ENCODE measurements at places on chromosomes 2 and 18. TPM values are rescaled to one million over a fixed set of nuclear protein-coding genes. Genes with fewer than 3 reads are reported as not detected.

DNA sequence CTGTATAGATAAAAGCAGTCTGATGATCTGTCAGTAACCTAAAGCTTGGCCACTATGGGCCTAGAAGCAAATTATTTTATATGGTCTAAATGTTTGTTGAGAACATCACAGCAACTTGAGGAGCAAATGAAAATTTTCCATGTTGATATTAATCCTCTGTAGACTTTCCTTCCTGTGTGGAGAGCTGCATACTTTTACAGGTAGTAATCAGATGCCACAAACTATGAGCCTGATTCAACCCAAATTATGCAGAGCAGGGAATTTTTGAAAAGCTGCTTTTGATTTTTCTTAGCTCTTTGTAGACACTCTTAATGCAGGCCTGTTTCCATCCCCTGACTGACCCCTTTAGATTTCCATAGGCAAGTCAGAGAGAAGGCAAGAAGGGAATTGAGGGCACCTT lies 17.3 kb downstream of the PAX3 start:
- ATAC-seq: no peak

DNA sequence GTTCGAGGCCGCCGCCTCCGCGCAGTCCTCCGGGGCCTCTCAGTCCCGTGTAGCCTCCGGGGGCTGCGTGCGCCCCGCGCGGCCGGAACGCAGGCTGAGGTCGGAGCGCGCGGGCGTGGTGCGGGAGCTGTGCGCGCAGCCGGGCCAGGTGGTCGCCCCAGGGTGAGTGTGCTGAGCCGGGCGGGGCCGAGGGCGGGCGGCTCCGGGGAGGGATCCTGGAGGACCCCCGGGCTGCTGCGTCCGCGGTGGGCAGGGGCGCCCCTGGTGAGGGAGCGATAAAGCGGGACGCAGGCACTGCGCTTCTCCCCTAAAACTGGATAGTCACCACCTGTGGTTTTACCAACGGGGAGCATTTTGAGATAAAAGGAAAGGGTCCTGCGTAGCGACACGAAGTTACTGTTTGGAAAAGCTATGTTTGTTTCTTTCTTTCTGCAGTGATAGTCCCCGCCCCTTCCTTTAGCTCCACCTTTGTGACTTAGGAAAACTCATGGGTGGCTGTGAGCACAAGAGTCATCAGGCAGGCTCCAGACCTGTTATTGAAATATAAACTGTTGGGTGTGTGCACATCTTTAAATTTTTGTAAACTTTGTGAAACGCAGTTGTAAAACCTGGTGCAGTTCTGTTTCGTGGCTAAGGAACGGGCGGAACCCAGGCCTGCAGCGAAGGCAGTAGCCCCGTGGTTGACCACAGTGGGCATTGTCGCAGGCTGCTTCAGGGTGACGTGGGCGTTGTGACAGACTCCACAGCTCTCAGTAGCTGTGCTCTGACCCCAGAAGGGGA lies 687 bp downstream of the CTDP1 start:
- ATAC-seq: peak; percentile 28

GRCh38 chr2:40559175-40559574 lies 107.3 kb upstream of the SLC8A1 start:
- no peak for ATAC-seq

DNA sequence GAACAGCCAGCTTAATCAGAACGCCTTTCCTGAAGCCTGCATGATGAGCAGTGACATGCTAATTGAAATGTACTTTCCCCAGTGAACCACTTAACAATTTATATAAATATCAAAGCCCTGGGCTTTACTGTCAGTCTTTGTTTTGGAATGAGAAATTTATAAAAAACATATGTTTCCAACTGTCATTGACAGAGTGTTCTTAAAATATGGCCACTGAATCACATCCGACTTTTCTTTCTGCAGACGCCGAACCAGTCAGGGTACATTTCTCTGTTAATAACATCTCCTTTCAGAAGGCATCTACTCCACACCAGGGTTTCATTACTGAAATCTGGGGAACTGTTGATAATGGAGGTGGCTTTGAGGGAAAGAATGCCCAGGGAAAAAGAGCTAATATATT lies 343.7 kb downstream of the INSIG2 start:
- ATAC-seq: no peak

- no peak for ATAC-seq
Observed at GRCh38 chr2:37472959-37473358, 128.5 kb downstream of the QPCT start.

- peak; percentile 67 for ATAC-seq
Observed at GRCh38 chr18:26549263-26550094, 1.1 kb upstream of the KCTD1 start.

DNA sequence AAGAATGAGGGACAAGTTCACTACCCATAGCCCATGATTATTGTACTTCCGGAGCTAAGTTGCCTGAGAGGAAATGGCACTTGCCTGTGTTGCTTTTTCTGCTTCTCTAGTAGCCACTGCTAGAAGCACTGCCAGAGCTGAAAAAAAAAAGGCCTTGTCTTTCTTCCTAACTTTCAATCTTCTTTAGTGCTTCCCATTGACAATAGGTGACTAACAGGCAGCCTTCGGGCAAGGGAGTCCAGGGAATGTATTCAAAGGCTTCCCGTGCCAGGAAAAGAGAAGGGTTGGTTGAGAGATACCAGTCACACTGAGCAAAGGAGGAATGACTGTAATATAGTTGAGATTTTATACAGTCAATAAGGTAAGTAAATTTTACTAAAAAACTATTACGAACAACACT lies 242.0 kb downstream of the CALCRL start:
- ATAC-seq: peak; percentile 52

GRCh38 chr2:39210846-39211245 lies 32.9 kb downstream of the CDKL4 start:
- no peak for ATAC-seq

DNA sequence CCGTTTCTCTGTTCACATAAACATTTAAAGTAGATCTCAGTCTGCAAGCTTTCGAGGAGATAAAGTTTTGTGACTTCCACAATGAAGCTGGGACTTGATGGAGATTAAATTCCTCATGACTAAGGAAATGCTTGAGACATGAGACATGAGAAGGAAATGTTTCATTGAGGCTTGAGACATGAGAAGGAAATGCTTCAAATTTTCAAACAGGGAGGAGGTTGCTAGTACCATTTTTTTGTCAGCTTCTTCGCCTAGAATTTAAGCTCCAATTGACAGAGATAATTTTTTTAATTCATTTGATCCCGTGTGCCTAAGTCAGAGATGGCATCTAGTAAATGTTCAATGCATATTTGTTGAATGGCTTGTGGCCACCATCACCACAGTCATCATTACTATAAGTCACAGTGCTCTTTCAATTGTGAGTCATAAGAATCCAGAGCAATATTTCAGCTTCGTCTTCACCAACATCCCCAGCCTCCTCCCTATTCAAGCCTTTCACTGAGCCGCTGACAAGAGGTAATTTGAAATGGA lies 543 bp upstream of the MARCHF4 start:
- ATAC-seq: no peak

DNA sequence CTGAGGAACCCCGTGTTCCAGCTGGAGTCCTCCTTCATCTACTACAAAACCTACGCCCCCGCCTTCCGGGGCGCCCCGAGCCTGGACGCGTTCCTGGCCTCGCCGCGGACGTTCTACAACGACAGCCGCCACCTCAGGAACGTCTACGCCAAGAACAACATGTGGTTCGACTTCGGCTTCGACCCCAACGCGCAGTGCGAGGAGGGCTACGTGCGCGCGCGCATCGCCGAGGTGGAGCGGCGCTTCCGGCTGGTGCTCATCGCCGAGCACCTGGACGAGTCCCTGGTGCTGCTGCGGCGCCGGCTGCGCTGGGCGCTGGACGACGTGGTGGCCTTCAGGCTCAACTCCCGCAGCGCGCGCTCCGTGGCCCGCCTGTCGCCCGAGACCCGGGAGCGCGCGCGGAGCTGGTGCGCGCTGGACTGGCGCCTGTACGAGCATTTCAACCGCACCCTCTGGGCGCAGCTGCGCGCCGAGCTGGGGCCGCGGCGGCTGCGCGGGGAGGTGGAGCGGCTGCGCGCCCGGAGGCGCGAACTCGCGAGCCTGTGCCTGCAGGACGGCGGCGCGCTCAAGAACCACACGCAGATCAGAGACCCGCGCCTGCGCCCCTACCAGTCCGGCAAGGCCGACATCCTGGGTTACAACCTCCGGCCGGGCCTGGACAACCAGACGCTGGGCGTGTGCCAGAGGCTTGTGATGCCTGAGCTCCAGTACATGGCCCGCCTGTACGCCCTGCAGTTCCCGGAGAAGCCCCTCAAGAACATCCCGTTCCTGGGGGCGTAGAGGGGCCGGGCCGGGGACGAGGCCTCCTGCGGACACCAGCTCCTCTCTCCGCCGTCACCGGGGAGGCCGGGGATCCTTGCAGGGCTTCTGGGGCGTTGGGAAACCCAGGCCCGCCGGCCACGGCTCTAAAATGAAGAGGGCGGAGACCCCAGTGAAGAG lies 5.3 kb upstream of the NEU4 start:
- peak; percentile 65 for ATAC-seq

DNA sequence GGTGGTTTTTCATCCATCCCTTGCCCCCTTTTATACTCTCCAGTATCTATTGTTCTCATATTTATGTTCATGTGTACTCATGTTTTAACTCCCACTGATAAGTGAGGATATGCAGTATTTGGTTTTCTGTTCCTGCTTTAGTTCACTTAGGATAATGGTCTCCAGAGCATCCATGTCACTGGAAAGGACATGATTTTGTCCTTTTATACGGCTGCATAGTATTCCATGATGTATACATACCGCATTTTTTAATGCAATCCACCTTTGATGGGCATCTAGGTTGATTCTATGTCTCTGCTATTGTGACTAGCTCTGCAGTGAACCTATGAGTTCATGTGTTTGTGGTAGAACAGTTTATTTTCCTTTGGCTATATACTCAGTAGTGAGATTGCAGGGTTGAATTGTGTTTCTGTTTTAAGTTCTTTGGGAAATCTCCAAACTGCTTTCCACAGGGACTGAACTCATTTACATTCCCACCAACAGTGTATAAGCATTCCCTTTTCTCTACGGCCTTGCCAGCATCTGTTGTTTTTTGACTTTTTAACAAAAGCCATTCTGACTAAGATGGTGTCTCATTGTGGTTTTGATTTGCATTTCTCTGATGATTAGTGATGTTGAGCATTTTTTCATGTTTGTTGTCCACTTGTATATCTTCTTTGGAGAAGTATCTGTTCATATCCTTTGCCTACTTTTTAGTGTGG lies 420.2 kb downstream of the THSD7B start:
- ATAC-seq: no peak

DNA sequence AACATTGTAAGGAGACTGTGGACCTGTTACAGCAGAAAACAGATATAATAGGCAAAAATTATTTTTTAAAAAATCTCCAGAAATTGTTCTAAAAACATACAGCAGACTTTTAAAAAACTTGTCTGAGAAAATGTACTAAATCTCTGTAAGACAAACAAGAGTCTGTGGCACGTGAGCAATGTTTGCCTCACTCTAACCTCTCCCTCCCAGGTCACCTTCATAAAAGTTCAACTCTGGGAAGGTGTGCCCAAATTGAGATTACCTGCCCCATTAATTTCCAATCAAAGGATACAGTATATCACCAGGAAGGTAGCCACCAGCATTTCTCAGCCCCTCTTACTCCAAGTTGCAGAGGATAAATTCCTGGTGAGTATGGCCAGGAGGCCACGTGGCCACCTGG lies 992.7 kb downstream of the TMEM182 start:
- no peak for ATAC-seq

- ATAC-seq: no peak
Observed at GRCh38 chr18:55635439-55635838, 47.4 kb upstream of the TCF4 start.

Gene MARCHF7
- 86.3 TPM for total RNA-seq

Gene CAD
- total RNA-seq: 26.7 TPM

DNA sequence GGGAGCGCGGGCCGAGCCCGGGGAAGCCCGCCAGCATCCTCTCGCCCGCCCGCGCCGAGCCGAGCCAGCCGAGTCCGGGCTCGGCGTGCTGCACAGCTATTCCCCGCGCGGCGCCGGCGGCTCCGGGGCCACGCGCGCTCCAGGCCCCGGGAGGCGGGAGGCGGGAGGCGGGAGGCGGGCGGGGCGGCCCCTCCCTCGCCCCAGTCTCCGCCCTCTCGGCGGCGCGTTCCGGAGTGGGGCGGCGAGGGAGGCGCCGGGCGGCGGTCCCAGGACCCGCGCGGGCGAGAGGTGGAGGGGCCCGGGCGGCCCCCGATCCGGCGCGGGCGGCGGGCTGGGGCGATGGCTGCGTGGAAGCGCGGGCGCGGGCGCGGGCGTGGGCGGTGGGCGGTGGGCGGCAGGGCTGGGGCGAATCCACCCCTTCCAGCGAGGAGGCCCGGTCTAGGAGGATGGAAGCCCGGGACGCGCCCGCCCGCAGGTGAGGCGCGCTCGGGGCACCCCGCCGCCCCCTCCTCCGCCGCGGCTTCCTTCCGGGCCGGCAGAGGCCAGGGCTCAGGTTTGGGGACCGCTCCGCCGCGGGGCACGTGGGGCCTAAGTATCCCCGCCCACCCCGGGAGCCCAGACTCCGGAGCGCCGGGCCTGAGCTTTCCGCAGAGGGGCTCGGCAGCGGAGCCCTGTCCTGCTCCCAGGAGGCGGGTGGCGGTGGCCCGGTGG lies at the start of gene ADCY3:
Gene ADCY3 (minus strand): TSS at position 140 of the 711 bp plus-strand sequence. CDS start 1,250 bp downstream, outside the sequence.
- ATAC-seq: peak; percentile 55
